ENCODE measurements at places on chromosomes 7 and 10.

- H3K36me3 ChIP-seq, result no peaks in the 10 kb centered on the region
- no peak overlapping the region for H3K27ac ChIP-seq
- H3K4me3 ChIP-seq, result no peak overlapping the region
- H3K27me3 ChIP-seq, result no peaks in the 10 kb centered on the region
Observed at GRCh38 chr7:90965211-90965610, 299.0 kb upstream of the FZD1 start.

DNA sequence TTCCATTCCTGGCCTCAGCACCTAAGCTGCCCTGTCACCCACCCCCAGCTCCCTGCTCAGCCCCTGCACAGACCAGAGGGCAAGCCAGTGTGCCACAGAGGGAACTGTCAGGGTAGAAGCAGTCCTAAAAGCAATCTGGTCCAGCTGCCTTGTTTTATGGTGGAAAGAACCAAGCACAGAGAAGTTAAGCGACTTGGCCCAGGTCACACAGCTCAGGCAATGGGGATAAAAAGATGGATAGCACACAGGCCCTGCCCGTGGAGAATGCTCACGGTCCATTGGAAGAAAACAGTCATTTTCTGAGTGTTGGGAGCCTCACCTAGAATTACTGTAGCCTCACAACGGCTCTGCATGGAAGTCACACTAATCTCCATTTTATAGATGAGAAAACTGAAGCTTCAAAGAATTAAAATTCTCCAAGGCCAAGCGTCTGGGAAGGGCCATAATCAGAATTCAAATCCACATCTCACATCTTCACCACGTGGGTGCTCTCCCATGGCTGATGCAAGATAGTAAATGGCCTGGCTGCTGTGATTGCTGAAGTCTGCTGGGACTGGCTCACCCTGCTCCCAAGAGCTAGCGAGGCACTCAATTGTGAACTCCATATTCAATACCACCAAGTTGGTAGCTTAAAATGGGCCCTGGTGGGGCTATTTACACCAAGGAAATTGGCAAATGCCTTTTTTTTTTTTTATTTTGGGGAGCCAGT lies 26.8 kb downstream of the C10orf105 start:
- H3K4me1 ChIP-seq, result peaks cover 9% of the 10 kb centered on the region
- DNase-seq, result no peak
- no peak overlapping the region for H3K4me3 ChIP-seq
- no peaks in the 10 kb centered on the region for H3K27me3 ChIP-seq

- H3K36me3 ChIP-seq, result no peaks in the 10 kb centered on the region
- DNase-seq, result peak; percentile 10
- H3K4me3 ChIP-seq, result no peak overlapping the region
- no peak overlapping the region for H3K27ac ChIP-seq
Observed at GRCh38 chr10:47027108-47027783, 116.0 kb downstream of the PTPN20 start.

- no peak overlapping the region for H3K4me3 ChIP-seq
- no peak overlapping the region for H3K27ac ChIP-seq
- H3K36me3 ChIP-seq, result no peaks in the 10 kb centered on the region
- no peak for DNase-seq
- peaks cover 3% of the 10 kb centered on the region for H3K4me1 ChIP-seq
Observed at GRCh38 chr7:34090816-34091215, 185.5 kb downstream of the BMPER start.

DNA sequence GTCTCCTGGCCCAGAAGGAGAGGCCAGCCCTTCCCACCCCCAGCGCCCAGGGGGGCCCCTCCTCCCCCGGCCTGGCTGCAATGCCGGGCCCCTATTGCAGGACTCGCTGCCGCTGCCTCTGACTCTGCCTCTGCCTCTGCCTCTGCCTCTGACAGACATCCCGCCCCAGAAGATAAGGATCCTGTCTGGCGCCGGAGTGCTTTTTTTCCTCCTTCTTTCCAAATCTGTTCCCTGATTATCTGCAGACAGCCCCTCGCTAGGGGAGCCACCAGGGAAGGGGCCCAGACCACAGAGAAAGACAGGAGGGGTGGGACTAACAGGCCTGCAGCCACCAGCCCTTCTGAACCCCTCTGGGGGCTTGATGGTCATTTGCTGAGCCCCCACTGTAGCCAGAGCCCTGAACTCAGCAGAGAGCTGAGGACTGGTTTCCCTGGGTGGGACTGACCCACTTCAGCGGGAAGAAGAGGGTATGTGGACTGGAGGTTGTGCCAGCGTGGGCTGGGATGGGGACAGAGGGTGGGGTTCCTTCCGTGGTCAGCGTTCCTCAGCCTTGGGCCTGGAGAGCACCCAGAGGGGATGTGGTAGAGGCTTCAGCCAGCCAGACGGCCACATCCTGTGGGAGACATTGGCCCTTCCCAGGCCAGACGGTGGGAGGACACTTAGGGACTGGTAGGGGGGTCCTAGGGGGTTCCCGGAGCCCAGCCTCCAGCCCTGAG lies 22.8 kb downstream of the UNC5B start:
- peaks cover 67% of the 10 kb centered on the region for H3K4me1 ChIP-seq
- DNase-seq, result peak; percentile 69
- no peaks in the 10 kb centered on the region for H3K27me3 ChIP-seq
- no peak overlapping the region for H3K4me3 ChIP-seq
- peak overlapping the region; percentile 87 for H3K27ac ChIP-seq

- DNase-seq, result no peak
- no peaks in the 10 kb centered on the region for H3K36me3 ChIP-seq
- H3K27ac ChIP-seq, result no peak overlapping the region
- no peaks in the 10 kb centered on the region for H3K4me1 ChIP-seq
- no peak overlapping the region for H3K4me3 ChIP-seq
Observed at GRCh38 chr7:145860809-145861208, 255.8 kb upstream of the CNTNAP2 start.

DNA sequence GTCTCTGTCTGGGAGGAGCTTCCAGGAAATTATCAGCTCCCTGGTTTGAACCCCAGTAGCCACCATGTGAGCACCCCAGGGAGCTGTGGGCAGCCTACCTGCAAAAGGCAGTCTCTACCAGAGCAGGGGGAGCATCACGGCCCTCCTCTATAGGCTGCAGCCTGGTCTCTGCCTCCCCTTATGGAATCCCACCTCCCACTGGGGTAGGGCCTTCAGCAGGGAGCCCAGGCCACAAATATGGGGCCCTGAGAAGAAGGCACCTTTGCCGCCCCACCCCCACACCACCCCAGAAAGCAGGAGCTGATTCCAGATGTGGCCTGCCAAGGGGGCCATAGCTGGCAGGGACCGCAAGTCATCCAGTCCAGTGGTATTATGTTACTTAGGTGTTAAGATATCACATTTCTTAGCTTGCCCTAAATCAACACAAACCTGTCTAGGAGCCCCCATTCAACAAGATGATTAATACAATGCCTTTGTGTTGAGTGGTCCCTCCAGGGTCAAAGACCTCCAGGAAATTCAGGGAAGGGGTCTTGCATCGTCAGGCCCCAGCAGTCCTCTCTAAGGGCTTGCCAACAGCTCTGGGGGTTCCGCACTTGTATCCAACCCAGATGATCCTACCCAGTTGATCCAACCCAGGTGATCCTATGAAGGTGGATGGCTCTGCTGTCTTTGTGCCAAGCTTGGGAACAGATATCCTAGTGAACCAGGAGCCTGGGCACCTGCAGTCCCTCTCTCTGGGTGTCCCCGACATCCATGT lies 114.9 kb downstream of the OAT start:
- H3K27ac ChIP-seq, result no peak overlapping the region
- H3K4me3 ChIP-seq, result no peak overlapping the region
- no peak for DNase-seq
- no peaks in the 10 kb centered on the region for H3K4me1 ChIP-seq
- no peaks in the 10 kb centered on the region for H3K27me3 ChIP-seq

DNA sequence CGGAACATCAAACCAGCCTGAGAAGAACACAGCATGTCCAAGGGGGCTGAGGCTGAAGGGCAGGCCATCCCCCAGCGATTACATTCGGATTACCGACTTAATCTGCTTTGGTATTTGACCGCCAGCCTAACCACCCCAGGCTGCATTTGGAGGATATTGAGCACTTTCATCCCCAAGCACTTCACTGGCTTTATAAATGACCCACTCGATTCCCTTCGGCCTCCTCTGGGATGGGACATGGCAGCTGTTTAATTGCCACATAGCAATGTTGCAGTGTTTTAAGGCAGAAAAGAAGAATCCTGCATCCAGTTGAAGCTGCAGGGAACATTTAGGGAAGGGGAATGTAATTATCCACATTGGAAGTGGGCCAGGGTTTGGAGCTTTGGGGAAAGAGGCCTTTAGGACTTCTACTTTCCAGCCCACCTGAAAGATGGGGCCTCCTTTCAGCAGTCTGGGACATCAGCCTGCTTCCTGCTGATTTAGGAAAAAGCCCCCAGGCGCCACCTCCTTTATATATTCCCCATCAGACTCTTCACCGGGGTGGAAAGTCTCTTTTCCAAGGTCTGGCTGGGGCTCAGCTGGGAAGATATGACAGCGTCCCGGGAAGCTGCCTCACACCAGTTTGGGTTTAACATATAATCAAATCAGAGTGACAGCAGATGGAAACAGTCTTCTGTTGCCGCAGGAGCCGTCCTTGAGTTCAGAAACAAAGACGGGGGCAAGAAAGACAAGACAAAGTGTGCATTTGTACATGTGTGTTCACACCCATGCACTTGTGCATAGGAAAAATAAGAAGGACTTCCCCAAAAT lies 9.2 kb downstream of the DPCD start:
- H3K27me3 ChIP-seq, result no peaks in the 10 kb centered on the region
- DNase-seq, result no peak
- H3K4me1 ChIP-seq, result peaks cover 4% of the 10 kb centered on the region
- no peak overlapping the region for H3K4me3 ChIP-seq
- H3K27ac ChIP-seq, result no peak overlapping the region

DNA sequence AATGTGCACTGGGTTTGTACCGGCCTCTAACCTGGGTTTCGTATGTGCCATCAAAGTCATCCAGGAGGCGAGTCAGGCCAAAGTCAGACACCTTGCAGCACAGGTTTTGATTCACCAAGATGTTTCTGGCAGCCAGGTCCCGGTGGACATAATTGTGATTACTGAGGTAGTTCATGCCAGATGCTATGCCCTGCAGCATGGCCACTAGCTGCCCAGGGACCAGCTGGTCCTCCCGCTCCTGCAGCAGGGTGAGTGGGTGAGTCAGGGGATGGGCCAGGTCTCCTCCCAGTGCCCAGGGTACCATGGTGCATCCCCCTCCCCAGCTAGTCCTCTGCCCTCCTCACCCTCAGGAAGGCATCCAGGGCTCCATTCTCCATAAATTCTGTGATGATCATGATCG lies 13.6 kb downstream of the ZYX start:
- no peaks in the 10 kb centered on the region for H3K36me3 ChIP-seq
- H3K27me3 ChIP-seq, result no peaks in the 10 kb centered on the region
- H3K4me1 ChIP-seq, result peaks cover 33% of the 10 kb centered on the region
- no peak overlapping the region for H3K4me3 ChIP-seq
- no peak overlapping the region for H3K27ac ChIP-seq
